Stomach (tissue), 19 donors: ENCODE measurements at places on chromosomes 1 and 21. TPM values are rescaled to one million over a fixed set of nuclear protein-coding genes. Genes with fewer than 3 reads are reported as not detected.

DNA sequence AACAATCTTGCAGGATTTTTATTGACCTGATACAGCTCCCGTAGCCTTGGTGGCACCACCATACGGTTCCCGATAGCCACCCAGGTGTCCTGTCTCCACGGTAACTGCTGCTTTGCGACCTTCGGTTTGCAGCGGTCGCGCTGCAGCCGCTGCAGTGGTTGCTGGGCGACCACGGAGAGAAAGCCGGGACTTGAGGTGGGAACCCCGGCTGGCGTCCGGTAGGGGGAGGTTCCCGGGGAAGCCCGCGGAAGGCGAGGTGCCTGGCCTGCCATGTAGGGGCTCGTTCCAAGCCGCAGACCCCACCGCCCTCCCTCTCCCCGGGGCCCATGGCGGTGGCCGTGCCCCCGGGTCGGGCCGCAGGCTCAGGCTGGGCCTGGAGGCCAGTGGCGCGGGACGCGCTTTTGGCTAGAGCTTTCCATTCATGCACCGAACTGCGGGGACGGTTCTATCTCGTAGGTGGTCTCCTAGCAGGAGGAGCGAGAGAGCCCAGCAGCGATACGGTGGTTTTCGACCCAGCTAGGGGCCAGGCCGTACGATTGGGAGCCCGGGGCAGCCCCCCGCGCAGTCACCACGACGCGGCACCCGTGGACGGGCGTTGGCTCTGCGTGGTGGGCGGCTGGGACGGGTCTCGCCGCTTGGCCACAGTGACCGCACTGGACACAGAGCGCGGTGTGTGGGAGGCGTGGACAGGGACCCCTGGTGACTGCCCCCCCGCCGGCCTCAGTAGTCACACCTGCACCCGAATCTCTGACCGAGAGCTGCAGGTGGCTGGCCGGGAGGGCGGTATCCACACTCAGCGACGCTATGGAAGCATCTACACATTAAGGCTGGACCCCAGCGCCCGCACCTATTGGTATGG is at the start of gene KLHDC9:
TSS of gene KLHDC9 (plus strand) at position 152 of the 859 bp plus-strand sequence. CDS start at position 327, 175 bp downstream.
- peak; percentile 96 for DNase-seq

DNA sequence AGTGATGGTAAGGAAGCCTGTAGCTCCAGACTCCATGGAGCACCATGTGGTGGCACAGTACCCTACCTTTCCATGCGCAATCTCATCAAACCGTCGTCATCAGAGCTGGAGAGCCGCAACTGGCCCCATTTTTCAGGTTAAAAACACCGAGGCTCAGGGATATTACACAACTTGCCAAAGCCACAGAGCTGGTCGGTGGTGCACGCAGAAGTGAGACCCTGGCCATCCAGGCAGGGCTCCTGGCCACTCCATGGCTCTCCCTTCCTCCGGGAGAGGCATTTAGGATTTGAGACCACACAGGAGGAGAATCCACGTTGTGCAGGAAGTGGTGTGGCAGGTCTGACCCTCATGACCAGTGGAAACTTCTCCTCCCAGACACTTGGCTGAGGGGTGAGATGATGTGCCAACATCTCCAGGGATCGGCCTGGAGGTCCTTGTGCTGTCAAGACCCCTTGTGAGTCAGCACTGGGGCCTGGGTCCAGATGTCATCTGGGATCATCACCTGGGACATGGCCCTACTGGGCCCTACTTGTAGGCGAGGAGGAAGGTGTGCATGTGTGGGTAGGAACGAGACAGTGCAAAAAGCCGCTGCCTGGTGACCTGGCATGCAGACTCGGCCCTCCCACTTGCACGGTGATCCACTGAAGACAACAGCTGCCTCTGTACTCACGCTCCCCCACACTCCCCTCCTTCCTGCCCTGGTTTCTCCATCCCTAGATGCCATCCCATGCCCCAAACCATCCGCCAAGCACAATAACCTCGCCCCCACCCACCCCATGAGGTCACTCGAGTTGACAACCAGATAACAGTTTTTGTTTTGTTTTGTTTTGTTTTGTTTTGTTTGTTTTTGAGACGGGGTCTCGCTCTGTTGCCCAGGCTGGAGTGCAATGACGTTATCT is 10.4 kb downstream of the TFF3 start:
- DNase-seq = no peak

DNA sequence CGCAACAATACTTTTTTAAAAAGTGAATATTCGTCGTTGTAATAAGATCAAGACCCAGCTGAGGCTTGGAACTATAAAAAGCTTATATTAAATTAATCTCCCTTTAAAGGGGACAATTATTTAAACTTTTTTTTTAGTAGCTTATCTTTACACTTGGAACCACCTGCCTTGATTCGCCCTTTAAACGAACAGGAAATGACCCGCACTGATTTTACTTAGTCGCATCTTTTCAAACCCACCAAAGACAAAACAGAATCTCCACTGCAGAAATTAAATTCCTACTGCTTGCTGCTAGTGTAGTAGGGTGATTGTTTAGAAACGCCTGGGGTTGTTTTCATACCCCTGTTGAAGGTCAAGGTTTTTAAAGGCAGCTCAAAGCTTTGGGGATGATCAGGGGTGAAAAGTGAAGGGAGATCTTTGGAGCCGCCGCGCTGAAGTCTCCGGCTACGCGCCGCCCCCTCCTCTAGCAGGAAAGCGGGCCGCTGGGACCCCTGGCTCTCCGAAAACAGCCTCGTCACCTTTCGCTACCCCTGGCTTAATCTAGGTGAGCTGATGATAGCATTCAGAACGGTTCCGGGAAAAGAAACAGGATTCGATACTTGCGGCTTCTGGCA is 163.4 kb downstream of the RUNX1 start:
- DNase-seq = no peak

GRCh38 chr1:196376630-196377328 is 231.5 kb downstream of the KCNT2 start:
- DNase-seq = no peak

GRCh38 chr1:147238053-147238902 is 4.2 kb upstream of the CHD1L start:
- peak; percentile 53 for DNase-seq

DNA sequence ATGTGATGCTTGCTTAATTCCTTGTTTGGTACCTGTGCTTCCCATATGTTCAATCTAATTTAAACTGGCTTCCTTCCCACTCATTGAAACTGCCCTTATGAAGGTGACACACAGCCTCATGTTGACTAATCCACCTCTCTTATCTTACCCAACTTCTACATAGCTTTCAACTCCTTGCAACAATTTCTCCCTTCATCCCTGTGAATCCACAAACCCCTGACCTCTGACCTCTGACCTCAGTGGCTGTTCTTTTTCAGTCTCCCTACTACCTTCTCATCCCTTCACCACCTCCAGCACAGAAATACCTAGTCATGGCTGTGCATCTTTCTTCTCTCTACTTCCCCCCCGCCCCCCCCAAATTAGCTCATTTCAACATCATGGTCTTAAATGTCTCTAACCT is 144.5 kb downstream of the TTLL7 start:
- no peak for DNase-seq

LCE1E gene
- total RNA-seq = not detected

DUSP23 gene
- total RNA-seq = 3.6 TPM
